ENCODE measurements at places on chromosomes 16 and 17. TPM values are rescaled to one million over a fixed set of nuclear protein-coding genes. Genes with fewer than 3 reads are reported as not detected.

DNA sequence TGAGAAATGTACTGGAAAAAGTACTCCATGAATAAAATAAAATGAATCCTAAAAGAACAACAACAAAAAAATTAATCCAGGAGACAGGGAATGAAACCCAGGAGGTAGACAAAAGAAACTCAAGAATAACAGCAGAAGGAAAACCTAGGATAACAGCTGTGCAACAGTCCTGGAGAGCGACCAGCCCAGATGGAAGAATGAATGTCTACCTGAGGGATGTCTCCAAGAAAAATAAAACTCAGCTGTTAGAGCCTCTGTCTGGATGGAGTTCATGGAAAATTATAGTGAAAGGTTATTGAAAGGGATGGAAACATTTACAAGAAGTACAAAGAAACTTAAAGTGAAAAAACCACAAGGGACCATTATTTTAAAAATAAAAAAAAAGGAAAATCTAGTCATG is 135.8 kb upstream of the CA10 start:
- no peak for DNase-seq

DNA sequence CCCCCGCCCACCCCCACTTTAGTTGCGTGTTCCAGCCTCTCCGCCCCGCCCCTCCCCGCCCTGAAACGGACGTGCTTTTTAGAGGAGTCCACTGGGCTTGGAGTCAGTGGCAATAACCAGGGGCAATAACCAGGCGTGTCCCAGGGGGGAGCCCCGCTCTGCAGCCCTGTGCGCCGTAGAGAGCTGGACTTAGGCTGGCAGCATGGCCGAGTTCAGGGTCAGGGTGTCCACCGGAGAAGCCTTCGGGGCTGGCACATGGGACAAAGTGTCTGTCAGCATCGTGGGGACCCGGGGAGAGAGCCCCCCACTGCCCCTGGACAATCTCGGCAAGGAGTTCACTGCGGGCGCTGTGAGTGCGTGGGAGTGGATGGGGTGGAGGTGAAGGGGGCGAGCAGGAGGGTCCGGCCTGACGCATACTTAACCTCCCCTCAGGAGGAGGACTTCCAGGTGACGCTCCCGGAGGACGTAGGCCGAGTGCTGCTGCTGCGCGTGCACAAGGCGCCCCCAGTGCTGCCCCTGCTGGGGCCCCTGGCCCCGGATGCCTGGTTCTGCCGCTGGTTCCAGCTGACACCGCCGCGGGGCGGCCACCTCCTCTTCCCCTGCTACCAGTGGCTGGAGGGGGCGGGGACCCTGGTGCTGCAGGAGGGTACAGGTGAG is at the start of gene ALOX15B:
Gene ALOX15B, plus strand, starts transcription at position 106 of the 657 bp plus-strand sequence. Its CDS starts 97 bp downstream, at position 203.
- no peak for DNase-seq

- no peak for DNase-seq
Measured at GRCh38 chr17:78082988-78083387, 45.6 kb downstream of the TMC6 start.

DNA sequence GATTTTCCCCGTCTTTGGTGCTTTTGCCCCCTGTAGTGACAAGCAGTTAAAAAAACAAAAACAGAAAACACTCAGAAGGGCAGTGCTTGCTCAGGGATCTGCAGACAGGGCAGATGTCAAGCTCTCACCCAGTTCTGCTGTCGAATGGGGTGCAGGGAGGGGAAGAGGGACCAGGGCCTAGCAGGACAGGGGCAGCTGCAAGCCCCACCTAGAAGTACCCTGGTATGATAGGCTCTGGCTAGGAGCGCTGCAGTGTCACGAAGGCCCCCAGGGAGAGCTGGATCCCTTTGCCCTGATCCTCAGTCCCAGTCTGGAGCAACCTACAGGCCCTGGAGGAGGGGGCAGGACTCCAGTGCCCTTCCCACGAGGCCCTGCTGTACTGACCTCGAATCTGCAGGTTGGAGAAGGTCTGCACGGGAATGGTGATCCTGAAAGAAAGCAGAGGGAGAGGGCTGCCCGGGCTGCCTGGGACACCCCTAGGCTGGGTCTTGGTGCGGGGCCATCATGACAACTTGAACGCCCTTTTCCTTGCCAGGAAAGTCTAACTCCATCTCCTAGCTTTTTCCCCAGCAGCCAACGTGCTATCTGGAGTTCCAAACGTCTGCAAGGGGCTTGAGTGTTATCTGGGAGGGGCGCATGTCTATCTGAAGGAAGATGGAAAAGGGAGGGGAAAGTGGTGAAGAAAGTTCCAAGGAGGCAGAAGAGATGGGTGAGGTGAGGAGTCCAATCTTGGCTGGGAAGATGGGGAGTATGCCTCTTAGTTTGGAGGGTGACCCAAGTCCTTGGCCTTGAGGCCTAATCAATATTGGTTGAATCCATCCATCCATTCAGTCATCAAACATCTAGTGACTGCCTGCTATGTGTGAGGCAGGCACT is 4.8 kb downstream of the GFAP start:
- no peak for DNase-seq

- no peak for DNase-seq
Measured at GRCh38 chr16:31485571-31485970, 2.6 kb downstream of the SLC5A2 start.

GRCh38 chr17:41424111-41424635 is at the start of gene KRT37:
KRT37 (minus strand) TSS chr17:41424585; CDS start chr17:41424523, 62 bp downstream.
- no peak for DNase-seq

GRCh38 chr17:8226536-8227237 is 16.3 kb upstream of the AURKB start:
- peak; percentile 62 for DNase-seq

DNA sequence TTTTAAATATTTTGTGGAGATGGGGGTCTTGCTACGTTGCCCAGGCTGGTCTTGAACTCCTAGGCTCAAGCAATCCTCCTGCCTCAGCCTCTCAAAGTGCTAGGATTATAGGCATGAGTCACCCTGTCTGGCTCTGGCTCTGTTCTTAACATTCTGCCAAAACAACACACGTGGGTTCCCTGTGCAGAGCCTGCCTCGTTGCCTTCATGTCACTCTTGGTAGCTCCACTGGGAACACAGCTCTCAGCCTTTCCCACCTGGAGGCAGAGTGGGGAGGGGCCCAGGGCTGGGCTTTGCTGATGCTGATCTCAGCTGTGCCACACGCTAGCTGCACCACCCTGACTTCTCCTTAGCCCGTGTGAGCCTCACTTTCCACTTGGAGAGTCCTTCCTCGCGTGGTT is 19.3 kb downstream of the CRISPLD2 start:
- DNase-seq = no peak

- DNase-seq = peak; percentile 35
Measured at GRCh38 chr16:27229891-27230470, 26.7 kb downstream of the KDM8 start.

DNA sequence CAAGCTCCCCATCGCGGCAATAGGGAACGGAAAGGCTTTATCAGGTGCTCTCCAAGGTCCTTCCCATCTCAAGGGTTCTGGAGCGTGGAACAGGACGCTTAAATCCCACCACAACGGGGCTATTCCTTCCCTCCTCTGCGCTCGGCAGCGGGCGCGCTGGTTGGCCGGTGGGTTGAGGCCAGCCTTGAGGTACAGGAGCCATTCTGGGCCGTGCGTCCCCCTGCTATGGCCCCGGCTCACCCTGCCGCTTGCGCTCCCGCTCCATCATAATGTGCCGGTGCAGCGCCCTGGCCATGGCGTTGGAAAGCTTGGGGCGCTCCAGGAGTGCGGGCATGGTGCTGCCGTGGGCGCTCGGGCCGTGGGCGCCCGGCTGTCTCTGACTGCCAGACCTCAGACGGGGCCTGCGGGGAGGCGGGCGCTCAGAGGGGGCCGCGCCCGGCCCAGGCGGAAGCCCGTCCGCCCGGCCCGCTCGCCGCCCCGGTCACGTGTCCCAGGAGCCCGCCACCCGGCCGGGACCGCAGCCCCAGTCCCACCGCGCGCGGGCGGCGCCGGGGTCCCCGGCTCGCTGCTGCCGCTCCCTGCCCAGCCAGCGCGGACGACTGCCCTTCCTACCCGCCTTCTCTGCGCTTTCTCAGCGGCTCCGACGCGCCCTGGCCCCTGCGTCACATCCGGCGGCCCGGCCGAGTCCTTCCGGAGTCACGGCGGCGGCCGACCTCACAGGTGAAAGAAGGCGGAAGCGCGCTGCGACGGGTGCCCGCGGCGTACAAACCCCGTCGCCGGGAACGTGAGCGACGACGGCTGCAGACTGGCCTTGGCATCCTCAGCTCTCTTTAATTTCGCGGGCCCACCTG is at the start of gene GPS2:
Gene GPS2, minus strand, starts transcription at position 642 of the 851 bp plus-strand sequence. Its CDS starts 308 bp downstream, at position 334.
- peak; percentile 97 for DNase-seq

DNA sequence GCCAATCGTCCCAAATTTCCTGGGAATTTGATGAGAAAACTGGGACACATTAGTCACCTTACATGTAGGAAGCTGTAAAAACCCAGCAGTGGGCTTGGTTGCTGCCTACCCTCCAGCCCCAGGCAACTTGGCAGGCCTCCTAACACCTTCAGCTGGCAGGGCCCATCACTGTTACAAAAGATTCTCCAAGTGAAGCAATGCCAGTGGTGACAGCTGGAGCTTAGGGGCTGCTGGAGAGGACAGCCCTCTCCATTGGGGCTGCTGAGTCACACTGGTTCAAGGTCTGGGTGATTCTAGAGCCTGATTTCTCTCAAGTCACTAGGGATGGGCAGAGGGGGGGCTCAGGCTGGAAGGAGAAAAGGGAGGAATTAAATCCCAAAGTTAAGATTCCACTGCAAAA is 180.6 kb downstream of the COPRS start:
- no peak for DNase-seq

DNA sequence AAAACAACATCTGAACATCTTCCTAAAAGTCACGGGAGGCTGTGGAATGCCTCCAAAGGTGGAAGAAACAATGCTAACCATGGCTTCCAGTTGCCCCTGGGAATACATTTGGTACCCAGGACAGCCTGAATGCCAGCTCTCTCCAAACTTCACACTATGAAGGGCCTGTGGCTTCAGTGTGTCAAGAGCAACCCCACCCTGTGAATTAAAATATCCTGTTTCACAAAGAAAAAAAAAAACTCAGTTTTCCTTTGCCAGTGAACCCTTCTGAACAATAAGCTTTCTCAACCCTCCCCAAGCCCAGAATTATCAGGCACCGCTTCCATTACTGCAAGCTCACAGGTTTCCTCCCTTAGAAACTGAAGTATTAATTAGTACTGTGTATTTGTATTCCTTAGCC is 69.8 kb downstream of the SLC39A11 start:
- no peak for DNase-seq

DNA sequence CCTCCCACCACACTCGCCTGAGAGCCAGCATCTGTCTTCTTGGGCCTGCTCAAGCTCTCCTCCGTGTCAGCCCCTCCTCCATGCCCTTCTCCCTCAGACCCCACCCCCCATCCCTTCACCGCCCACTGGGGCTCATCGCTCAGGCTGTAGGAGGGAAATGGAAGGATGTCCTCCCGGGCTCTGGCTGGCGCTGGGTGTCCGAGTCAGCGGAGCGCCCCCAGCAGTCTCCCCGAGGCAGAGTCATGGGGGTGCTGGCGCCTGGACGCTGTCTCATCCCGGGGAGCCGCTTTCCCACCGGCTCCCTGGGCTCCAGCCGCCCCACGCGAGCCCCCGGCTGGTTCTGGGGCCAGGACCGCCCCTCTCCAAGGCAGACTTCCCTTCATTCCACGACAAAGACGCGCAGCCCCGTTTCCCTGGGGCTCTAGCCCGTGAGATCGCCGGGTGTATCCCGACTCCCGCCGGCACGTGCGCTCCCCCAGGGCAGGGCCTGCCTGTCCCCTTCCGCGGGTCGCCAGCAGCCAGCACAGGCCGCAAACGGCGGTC is 428 bp upstream of the ANTKMT start:
- DNase-seq = no peak

DNA sequence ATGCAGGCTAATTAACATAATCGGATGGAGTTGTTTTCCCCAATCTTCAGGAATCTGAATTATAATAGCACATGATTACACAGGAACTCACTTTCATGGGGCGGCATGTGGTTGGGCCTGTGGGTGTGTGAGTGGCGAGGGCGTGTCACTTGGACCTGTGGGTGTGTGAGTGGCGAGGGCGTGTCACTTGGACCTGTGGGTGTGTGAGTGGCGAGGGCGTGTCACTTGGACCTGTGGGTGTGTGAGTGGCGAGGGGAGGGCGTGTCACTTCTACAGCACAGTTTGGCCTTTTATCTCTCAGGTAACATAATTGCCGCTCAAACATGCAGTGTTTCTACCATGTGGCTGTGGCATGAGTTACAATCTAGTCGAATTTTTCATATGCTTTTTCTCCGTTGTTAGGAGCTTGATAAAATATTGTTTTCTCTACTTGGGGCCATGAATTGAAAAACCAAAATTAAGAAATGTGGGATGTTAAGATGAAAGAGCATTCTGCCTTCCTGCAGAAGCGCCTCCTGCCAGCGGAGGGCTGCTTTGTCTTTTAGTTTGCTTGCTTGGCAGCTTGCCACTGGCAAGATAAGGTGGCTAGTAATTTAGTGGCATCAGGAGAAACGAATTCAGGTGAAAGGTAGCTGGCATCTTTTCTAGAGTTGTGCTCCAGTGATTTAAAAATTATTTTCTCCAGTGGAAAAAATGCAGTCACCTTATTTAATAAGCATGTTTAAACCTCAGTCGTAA is 36.2 kb downstream of the USP10 start:
- DNase-seq = peak; percentile 62

DNA sequence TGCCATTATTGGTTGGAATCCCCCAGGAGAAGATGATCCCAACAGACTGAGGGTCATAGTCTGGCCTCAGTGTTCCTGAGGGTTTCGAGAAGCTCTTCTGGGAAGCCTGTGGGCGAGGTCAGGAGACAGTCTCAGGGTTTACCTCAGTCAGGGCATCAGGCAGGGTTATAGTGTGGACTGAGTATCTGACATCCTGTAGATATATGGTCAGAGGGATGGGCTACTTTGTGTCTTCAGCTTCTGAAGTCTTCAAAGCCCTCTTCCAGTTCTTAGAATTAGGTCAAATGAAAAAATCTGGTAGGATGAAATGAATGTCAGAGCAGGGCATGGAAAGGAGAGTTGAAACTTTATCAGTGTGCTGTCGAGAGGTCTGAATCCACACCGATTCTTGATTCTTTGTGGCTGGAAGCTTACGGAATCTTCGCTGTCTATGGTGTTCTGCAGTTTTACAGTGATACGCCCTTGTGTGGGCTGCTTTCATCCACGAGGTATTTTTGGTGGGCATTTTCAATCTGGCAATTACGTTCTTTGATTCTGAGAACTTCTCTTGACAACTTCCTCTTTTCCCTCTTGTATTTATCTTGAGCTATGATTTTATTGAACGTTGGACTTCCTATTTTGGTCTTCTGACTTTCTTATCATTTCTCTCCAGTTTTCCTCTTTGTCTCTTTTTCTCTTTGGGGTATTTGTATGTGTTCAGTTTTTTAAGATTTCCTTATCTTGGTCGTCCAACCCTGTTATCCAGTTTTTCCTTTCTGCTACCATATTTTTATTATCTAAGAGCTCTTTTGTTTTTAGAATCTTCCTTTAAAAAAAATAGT is 30.4 kb downstream of the BPTF start:
- no peak for DNase-seq

DNA sequence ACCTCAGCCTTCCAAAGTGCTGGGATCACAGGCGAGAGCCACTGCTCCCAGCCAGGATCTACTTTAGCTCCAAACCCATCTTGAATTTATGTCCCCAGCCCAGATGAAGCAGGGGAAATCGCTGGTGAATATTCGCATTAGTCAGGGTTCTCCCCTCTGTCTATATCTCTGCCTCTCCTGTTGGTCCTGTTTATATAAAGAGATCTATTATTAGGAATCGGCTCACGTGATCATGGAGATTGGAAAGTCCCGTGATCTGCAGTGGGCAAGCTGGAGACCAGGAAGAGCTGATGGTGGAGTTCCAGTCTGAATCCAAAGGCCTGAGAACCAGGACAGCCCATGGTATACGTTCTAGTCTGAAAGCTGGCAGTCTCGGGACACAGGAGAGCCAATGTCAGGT is 382.8 kb downstream of the SEC14L1 start:
- no peak for DNase-seq

Gene SLC13A2
- total RNA-seq = not detected

Gene TNFRSF17
- total RNA-seq = not detected

Gene G6PC1
- not detected for total RNA-seq

Gene HSD11B2
- total RNA-seq = 0.89 TPM

All from Right ventricle myocardium superior (tissue), 1 donor.